ENCODE measurements at places on chromosomes 3 and 15.

DNA sequence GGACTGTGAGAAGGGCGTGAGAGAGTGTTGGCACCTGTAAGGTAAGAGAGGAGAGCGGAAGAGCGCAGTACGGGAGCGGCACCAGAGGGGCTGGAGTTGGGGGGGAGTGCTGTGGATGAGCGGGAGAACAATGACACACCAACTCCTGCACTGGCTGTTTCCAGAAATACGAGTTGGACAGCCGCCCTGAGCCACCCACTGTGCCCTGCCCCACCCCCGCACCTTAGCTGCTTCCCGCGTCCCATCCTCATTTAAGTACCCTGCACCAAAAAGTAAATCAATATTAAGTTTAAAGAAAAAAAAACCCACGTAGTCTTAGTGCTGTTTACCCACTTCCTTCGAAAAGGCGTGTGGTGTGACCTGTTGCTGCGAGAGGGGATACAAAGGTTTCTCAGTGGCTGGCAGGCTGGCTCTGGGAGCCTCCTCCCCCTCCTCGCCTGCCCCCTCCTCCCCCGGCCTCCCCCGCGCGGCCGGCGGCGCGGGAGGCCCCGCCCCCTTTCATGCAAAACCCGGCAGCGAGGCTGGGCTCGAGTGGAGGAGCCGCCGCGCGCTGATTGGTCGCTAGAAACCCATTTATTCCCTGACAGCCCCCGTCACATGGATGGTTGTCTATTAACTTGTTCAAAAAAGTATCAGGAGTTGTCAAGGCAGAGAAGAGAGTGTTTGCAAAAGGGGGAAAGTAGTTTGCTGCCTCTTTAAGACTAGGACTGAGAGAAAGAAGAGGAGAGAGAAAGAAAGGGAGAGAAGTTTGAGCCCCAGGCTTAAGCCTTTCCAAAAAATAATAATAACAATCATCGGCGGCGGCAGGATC is at the start of gene SOX2:
TSS of gene SOX2 (plus strand) at position 601 of the 811 bp plus-strand sequence. CDS start 436 bp downstream, outside the sequence.
- DNase-seq, result no peak

- no peak for DNase-seq
Observed at GRCh38 chr15:99562238-99562637, 3.5 kb upstream of the MEF2A start.

DNA sequence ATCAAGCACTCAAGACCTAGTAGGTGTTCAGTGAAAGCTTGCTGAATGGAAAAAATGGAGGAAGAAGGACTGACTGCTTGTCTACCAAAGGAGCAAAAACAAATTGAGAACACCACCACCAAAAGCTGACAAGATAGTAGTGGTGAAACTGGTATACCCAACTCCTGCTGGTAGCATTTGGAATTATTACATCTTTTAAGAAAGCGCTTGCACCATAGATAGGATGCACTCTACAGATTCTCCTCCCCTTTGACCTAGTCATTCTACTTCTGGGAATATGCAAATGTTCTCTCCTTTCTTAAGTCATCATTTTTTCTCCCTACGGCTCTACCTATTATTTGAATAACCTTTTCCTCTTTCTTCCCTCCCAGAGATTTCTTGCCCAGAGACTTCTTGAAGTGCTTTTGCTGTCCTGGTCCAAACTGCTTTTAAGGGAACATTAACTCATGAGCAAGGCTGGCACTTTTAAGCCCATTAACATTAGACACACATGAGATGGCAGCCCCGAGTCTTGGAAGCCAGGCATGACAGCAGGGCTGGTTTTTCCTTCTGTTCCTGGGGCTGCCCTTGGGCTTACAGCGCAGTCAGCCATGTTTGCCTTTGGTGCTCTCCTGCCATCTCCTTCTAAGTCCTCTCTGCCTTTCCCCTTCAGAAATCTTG is 75.0 kb upstream of the TLE3 start:
- no peak for DNase-seq

DNA sequence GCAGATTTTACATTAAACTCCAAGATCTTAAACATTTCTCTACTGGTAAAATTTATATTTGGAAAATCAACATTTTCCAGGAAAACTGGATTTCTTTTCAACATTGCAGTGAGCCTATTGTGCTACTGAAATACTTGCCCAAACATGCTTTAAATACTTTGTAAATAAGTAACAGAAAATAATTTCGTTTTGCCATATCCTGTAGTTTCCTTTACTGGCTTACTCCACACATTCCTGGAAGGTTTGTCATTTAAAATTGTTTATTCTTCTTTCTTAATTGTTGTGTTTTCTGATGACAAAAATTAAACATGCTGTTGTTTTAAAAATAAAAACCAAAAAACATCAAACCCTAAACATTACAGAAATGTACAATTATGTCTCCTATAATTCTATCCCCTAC is 22.0 kb downstream of the ACAD11 start:
- no peak for DNase-seq

- DNase-seq, result no peak
Observed at GRCh38 chr3:172987273-172987672, 153.8 kb downstream of the SPATA16 start.

DNA sequence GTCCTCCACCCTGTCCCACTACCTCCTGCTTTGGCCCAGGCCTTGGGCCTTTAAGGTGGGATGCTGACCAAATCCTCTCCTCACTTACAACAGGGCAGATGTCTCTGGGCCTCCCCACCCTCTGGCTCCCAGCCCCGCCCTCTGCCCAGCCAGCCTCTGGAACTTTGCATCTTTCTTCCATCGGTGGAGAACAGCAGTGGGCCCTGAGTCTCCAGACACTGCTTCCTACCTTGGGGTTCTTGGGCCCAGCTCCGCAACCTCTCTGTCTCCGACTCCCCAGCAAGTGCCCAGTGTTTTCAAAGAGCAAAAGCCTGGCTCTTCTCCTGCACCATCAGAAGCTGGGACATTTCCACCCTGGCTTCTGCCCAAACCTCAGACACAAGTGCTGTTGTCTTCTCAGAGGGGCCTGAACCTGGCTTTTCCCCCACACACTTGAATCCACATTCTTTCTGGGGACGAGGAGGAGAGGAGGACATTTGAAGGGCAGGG is 33.1 kb downstream of the MRAS start:
- DNase-seq, result no peak

DNA sequence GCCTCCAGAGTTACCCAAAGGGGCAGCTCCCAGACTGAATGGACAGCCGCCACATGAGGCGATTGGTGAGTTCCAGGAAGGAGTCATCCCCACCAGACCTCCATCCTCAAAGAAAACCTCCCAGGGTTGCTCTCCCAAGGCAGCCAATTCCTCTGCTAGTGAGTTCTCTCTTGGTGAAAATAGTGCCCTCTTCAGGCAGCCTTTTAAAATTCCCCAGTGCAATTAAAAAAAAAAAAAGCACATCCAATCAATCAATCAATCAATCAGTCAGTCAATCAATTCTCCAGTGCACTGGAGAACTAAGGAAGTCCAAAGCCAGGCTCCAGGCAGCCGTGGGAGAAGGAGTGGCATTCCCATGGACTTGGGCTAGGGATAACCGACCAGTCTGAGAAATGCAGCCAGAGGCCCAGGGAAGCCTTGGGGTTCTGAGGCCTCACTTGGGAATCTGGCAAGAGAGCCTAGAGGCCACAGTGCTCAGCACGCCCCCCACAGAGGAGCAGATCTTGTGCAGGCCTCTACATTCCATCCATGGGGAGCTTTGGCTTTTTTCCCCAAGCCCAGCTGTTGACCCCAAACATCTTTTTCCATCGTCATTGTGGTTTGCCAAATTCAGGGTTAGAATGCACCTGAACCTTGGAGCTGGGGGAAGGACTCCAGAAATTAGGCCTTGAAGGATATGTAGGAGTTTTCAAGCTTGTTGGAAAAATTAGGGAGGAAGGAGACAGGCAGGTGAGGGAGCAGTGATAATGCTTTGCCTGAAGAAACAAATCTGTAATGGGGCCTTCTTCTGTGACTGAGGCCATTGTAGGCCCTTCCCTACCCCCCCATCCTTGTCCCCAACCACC is 4.8 kb downstream of the PAQR5 start:
- no peak for DNase-seq

GRCh38 chr3:73143401-73143800 is 81.9 kb downstream of the EBLN2 start:
- DNase-seq, result no peak

- peak; percentile 28 for DNase-seq
Observed at GRCh38 chr3:39189959-39190269, 2.5 kb downstream of the XIRP1 start.

GRCh38 chr3:16031434-16031833 is 143.0 kb upstream of the GALNT15 start:
- DNase-seq, result no peak

DNA sequence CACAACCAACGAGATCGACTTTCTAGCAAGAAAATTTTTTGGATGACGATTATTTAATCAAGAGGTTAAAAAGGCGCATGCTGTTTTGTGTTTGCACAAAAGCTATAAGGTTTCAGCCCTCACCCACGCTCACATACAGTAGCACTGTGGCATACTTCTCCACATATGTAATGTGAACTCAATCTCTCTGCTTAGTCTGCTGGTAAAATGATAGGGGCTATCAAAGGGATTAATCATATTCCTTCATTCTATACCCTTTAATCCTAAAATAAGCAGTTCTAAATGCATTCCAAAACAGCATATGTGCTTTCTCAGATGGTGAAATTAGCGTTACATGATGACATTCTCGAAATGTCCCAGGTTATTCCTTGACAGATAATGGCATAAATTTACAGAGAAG is 196.9 kb upstream of the PRICKLE2 start:
- DNase-seq, result no peak

DNA sequence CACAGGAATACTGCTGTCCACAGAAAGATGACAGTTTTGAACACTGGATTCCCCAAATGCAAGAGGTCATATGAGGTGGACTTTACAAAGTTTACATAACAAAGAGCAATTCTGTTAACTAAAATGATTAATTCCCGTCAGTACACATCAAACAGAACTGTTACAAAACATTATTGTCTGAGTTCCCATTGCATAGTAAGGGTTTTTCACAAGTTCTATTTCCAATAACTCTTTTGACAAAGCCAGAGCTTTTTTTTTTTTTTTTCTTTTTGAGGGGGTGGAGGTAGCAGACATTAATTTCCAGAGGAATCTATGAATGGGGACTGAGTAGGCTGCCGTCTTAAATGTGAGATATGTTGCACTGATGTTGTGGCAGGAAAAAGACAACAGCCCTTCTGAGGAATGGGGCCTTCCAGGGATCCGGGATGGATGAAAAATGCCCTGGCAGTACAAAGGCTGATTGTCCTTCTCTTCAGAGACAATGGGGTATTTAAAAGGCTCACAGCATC is 178.1 kb upstream of the KBTBD8 start:
- DNase-seq, result no peak

DNA sequence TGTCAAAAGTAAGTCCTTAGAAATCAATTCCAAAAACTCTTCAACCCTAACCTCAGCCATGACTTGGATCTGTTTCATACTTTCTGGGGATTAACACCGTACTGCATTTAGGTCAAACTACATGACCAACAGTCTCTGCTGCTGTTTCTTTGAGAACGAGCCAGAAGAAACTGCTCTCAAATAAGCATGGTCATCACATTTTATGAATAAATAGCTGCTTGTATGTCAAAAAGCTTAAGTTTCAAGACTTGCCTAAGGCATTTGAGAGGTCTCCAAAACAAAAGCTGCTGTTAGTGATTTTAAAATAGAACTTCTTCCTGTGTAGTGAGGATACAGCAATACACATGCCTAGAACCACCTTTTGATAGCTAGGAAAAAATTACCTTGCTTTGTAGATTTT is 166.3 kb upstream of the CHRM5 start:
- no peak for DNase-seq

- DNase-seq, result no peak
Observed at GRCh38 chr15:69820819-69821218, 276.9 kb downstream of the TLE3 start.

DNA sequence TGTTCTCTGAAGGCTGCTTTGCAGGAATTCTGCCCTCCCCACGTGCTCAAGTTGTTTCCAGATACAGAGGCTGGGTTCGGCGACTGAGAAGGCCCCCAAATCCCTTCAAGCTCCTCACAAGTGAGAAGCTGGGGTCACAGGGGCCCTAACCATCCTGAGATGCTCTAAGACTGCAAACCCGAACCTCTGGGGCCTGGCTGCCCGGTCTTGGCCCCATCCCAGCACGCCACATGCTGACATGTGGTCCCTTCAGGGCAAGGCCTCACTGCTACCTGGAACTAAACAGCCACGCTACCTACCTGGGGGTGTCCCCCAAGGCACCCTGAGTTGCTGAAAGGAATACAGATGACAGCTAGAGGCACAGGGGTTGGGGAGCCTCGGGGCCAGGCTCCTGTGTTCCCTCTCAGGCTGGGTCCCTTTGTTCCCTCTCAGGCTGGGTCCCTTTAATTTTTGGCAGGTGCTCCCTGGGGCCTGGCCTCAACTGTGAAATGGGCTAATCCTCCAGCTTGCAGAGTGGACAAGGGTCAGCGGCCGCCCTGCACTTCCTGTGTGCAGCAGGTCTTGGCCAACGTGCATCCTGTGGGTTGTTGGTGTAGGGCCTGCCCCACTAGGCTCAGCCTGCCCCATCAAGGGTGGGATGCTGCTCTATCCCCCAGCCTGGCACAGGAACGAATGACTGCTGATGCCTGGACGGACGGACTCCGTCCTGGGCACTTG is 32.5 kb downstream of the KLHL25 start:
- DNase-seq, result no peak

DNA sequence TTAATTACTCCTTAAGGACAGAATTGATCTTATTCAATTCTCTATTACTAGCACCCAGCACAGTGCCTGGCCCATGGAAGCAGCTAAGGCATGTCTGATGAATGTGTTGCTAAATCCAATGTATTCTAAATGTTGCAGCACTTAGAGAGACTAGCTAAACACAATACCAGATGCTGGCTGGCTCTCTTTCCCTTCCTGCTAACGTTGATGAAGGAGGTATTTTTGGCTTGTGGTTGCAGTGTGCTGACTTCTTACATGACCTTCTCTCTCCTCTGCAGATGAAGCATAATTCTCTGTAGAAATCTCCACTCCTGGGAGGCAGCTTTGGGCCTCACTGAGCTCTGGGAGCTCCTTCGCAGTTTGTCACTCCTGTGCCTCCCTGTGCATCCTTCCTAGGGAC is 183.6 kb downstream of the PEX5L start:
- no peak for DNase-seq

GRCh38 chr15:51558876-51559275 is 63.7 kb downstream of the DMXL2 start:
- DNase-seq, result no peak

GRCh38 chr3:22319446-22319845 is 568.4 kb upstream of the ZNF385D start:
- no peak for DNase-seq

GRCh38 chr15:61053401-61053965 is 175.6 kb downstream of the RORA start:
- no peak for DNase-seq

- DNase-seq, result no peak
Observed at GRCh38 chr3:187293516-187294430, 2.2 kb upstream of the MASP1 start.

- DNase-seq, result no peak
Observed at GRCh38 chr15:92014281-92015030, 160.9 kb downstream of the SLCO3A1 start.

GRCh38 chr3:85051786-85052185 is 93.0 kb downstream of the CADM2 start:
- DNase-seq, result no peak

GRCh38 chr3:122898298-122898697 is 103.4 kb downstream of the SLC49A4 start:
- no peak for DNase-seq
